Globus pallidus (tissue), 1 donor: ENCODE measurements at places on chromosomes 11 and 22.

- DNase-seq, result no peak
These were observed 78.5 kb downstream of the CYP2R1 start for GRCh38 chr11:14813516-14813915.

GRCh38 chr11:13110929-13111812, 102.1 kb downstream of the RASSF10 start:
- DNase-seq, result no peak

- DNase-seq, result no peak
These were observed 2.6 kb downstream of the PHLDA2 start for GRCh38 chr11:2926611-2927051.

- no peak for DNase-seq
These were observed 950 bp downstream of the FERMT3 start for GRCh38 chr11:64207256-64208085.

DNA sequence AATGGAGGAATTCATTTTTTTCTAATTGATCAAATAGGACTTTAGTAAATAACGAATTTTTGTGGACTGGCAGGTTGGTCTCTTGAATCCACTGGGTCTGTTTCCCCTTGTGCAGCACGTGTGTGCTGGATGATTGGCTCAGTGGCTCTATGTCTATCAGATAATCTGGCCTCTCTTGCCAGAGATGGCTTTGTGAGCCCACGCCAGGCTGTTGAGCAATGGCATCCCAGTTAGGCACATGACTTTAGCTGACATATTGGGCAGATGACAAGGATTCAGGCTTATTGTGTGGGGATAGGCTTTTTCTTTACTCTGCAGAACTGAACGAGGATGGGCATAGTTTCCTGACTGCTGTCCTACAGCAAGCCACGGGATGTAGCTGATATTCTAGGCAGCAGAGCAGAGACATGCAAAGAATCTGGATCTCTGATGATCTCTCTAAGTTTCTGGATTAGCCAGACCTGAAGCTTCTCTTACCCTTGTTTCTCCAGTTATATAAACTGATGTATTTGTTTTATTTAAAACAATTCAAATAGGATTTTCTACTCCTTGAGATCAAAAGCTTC, 144.9 kb downstream of the ARHGAP42 start:
- no peak for DNase-seq

DNA sequence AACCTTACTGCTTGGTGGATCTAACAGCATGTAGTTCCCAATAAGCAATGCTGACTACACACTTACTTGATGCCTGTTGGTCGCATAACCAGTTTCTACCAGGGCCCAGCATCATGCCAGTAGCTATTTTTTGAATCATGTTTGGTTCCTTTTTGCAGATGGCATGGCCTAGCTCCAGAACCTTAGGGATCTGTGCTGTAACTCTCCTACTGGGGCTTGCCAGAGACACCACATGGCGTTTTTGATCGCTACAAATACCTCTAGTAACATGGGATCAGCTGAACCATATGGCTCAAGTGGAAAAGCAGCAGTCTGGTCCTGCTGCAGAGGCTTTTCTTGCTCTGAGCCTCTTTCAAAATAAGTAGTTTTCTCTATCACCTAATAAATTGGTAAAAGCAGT, 654.6 kb upstream of the API5 start:
- no peak for DNase-seq

GRCh38 chr22:48952256-48953102, 875.2 kb downstream of the BRD1 start:
- no peak for DNase-seq

- DNase-seq, result no peak
These were observed 1.1 kb downstream of the MLC1 start for GRCh38 chr22:50084080-50084477.

DNA sequence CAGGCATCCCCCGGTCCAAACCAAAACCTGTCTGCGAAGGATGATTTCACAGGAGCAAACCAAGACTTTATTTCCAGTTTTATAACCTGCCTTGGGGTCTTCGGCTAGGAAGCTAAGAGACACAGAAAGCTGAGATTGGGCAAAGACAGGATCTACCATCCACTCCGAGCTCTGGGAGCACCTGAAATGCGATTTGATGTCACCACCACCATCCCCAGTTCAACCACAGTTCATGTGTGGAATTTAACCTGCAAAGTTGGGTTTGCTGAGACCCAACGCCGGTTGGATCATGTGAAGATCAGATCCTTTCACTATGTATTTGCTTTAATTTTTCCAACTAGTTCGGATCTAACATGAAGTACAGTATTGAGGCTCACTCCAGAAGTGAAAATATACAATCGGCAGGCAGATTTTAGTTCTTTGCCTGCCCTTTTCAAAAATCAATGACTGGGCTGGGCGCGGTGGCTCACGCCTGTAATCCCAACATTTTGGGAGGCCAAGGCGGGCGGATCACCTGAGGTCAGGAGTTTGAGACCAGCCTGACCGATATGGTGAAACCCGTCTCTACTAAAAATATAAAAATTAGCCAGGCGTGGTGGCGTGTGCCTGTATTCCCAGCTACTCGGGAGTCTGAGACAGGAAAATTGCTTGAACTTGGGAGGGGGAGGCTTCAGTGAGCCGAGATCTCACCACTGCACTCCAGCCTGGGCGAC, 1.4 kb upstream of the C11orf24 start:
- no peak for DNase-seq

- DNase-seq, result peak; percentile 28
These were observed 1.0 kb downstream of the FJX1 start for GRCh38 chr11:35619116-35619854.

GRCh38 chr11:3824714-3825472, 15.9 kb downstream of the RHOG start:
- DNase-seq, result peak; percentile 86

- DNase-seq, result peak; percentile 63
These were observed 155.1 kb downstream of the LDLRAD3 start for GRCh38 chr11:36098853-36099375.

DNA sequence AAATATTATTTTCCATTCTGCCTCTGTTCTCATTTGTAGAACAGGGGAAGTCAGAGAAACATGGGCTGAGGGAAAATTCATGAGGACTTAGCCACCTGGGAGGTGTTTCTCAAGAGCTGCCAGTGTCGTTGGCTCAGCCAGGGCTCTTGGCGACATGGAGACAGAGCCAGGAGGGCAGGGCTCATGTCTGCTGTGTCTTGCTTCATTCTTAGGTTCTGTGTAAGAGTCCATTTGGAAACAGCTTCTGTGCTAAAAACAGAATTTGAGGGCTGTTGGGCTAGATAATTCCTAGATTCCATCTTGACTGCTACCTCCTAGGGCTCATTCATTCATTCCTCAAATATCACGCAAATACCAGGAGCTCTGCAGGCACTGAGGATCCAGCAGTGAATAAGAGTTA, 15.1 kb upstream of the MRGPRX2 start:
- DNase-seq, result no peak

DNA sequence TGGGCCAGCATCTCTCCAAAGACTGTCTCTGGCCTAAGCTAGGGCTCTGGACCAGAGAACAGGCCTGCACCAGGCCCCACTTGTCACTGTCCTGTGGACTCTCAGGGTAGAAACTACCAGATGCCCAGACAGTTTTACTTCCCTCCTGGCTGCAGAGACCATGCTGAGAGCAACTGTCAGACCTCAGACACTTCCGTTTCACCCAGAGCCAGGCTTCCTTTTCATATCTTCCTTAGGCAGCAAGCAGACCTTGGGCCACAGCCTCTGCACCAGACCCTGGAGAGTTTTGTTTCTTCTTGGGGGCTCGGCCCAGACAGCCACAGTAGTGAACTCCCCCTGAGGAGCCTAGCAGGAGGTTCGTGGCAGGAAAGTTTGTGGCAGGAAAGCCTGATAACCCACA, 12.1 kb upstream of the FCHSD2 start:
- DNase-seq, result peak; percentile 64

- DNase-seq, result no peak
These were observed 1.0 kb upstream of the ELF5 start for GRCh38 chr11:34514597-34514996.

DNA sequence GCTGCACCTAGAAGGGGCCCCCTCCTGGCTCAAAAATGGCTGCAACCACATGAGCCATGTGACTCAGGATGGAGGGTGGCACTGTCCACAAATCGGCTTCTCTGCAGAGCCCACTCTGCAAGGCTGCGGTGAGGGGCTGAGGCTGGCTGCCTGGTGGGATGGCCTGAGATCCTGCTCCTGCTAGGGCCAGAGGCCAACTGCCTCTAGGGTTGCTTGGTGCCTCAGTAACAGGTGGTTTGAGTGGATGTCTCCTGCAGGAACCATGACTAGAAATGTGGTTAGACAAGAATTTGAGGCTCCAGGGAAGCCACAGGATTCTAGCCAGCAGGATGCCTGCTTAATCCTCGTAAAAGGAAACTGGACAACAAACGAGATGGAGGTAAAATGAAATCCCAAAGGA, 17.1 kb downstream of the PATZ1 start:
- DNase-seq, result no peak

GRCh38 chr11:69361048-69361447, 67.1 kb downstream of the MYEOV start:
- DNase-seq, result no peak

- no peak for DNase-seq
These were observed 101.6 kb downstream of the CSNK2A3 start for GRCh38 chr11:11251394-11251970.

- no peak for DNase-seq
These were observed 26.5 kb downstream of the SYT13 start for GRCh38 chr11:45259592-45259991.

- DNase-seq, result peak; percentile 60
These were observed 35.3 kb upstream of the FCHSD2 start for GRCh38 chr11:73177380-73177777.

- DNase-seq, result peak; percentile 61
These were observed 19.3 kb downstream of the EIF3F start for GRCh38 chr11:8006349-8006977.

GRCh38 chr11:688681-689080, 6.3 kb downstream of the DEAF1 start:
- DNase-seq, result no peak

GRCh38 chr11:92841719-92842118, 127.7 kb upstream of the MTNR1B start:
- no peak for DNase-seq

GRCh38 chr11:65563601-65564000, 5.4 kb upstream of the LTBP3 start:
- DNase-seq, result no peak

GRCh38 chr11:124863137-124863825, 2.0 kb upstream of the ROBO3 start:
- DNase-seq, result peak; percentile 50

DNA sequence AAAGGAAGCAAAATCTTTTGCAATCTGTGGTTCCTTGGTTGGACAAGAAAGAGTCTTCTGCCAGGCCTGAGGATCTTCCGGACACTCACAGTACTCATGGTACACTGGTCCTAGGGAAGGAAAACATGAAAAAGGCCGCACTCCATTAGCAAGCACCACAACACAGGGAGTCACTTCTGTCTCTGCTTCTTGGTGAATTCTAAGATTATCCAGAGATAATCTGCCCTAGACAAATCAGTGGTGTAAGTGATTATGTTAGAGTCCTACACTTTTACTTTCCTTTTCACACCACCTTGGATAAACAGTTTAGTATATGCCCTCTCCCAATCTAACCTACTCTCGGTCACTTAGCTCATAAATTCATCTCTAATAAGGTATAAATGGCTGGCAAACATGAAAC, 11.9 kb downstream of the POGLUT3 start:
- no peak for DNase-seq

DNA sequence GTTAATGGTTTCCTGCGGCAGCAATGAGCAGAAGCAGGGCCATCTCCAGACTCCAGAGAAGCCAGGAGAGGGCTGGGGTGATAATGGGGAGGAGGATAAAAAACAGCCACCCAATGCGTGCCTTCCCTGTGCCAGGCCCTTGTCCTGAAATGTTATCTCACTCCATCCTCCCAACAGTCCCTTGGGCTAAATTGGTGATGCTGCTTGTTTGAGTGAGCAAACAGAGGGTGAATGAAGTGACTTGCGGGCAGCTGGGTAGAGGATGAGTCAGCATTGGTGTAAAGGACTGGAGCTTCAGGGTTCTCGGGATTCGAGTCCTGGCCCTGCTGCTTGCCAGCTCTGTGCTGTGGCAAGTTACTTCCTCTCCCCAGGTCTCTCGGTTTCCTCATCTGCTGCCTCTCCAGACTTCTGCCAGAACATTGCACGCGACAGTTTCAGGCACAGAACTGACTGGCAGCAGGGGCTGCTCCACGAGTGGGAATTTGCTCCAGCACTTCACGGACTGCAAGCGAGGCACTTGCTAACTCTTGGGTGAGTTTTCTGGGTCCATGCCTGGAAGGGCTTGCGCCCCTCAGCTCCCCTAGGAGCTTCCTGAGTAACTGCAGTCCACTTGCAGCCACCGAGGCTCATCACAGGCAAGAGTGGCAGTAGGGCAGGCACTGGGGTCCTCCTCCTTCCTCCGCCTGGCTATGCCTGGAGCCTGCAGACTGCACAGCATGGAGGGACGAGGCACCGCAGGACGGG, at the start of gene P2RY6:
Gene P2RY6 (plus strand): TSS at position 403 of the 744 bp plus-strand sequence. CDS start 24,181 bp downstream, outside the sequence.
- DNase-seq, result peak; percentile 41

DNA sequence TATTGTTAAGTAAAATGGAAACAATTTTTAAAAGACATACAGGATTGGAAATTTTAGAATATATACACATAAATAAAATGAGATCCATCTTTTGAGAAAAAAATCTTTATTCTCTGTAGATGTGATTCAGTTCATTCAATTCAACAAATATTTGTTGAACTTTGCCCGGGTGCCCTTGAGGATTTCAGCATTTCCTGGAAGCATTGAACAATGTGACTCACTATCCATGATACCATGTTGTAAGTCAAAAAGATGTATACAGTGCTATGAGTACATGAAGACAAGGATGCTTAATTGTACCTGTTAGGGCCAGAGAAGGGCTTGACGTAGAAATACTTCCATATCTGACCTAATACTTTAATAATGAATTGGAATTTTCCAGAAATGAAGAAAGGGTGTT, 353.7 kb downstream of the METTL15 start:
- DNase-seq, result no peak

- no peak for DNase-seq
These were observed 46.4 kb downstream of the RCN1 start for GRCh38 chr11:32137263-32137662.

- no peak for DNase-seq
These were observed 47.1 kb downstream of the BMAL1 start for GRCh38 chr11:13324709-13325108.

DNA sequence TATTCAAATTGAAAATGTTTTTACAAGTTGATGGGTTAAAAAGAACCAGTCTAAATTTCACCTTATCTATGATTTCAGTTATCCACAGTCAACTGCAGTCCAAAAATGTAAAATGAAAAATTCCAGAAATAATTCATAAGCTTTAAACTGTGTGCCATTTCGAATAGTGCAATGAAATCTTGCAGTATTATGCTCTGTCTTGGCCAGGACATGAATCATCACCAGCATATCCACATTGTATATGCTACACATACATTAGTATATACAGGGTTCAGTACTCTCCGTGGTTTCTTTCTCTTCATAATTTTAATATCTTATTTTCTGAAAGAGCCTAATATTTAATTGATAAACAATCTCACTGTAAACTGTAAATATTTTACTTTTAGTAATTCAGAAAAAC, 45.9 kb downstream of the ARHGAP32 start:
- DNase-seq, result no peak

- DNase-seq, result no peak
These were observed 7.7 kb downstream of the KCNQ1 start for GRCh38 chr11:2452321-2453012.

GRCh38 chr11:7490535-7490934, 5.2 kb downstream of the OLFML1 start:
- no peak for DNase-seq

GRCh38 chr11:125207866-125208425, 43.4 kb downstream of the PKNOX2 start:
- DNase-seq, result no peak

GRCh38 chr22:17606496-17606895, 22.1 kb downstream of the ATP6V1E1 start:
- DNase-seq, result no peak

GRCh38 chr11:90208857-90209256, 14.0 kb downstream of the CHORDC1 start:
- no peak for DNase-seq
